ENCODE measurements at places on chromosomes 5 and 9.

- no peak for DNase-seq
These were observed 419.3 kb upstream of the MEF2C start for GRCh38 chr5:89302102-89302891.

DNA sequence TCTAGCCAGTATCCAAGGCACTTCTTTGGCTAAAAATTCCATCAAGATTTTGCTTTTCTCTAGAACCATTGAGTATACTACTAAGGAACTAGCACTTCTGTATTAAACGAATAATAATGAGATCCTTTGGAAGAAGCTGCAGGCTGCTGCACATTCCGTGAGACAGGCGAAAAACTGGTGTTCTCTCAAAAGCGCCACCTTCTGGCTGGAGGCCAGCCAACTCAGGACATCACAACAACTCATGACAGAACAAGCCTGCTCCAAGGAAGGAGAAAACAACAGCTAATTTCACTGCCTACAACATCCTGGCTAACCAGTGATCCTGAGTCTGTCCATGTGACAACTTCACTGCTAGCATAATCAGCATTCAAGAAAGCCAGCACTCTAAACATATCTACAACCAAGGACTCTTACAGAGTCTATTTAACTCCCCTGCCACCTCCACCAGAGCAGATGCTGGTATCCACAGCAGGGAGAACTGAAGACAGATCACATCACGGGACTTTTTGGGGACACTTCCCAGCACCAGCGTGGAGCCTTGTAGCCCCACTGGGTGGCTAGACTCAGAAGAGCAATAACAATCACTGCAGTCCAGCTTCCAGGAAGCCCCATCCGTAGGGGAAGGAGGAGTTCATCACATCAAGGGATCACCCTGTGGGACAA lies 150.5 kb downstream of the YTHDC2 start:
- no peak for DNase-seq

DNA sequence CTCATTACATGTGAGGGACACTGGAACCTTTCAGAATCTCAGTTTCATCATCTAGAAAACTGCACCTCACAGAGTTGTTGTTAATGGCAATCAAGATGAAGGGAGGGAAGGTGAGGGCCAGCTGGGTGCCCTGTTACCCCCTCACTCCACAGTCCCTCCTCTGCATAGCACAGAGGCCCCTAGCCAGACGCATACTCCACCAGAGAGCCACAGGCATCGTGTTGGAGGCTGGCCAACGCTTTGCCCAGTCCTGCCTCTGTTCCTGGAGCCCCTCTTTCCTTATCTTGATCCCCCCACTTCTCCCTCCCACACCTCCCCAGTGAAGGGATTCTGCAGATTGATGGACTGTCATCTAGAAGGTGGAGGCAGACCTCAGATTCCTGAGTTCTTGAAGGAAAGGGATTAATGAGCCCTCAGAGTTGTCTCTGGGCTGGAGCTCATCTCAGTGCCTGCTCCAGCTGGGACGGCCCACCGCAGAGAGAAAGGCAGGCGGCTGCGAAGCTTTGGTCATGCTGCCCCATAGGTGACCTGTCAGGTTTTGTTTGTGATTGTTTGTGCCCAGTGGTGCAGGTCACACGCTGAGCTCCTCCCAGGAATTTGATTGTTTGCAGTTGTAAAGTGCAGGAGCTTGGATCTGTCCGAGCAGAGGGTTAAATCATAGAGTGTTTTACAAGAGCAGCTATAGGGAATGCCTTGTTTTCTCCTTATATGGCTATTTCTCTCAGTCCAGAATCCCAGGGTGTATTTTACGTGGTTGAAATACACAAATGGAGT lies 487.3 kb downstream of the CCDC171 start:
- no peak for DNase-seq

- no peak for DNase-seq
These were observed 87.9 kb downstream of the SLC1A3 start for GRCh38 chr5:36694351-36694750.

DNA sequence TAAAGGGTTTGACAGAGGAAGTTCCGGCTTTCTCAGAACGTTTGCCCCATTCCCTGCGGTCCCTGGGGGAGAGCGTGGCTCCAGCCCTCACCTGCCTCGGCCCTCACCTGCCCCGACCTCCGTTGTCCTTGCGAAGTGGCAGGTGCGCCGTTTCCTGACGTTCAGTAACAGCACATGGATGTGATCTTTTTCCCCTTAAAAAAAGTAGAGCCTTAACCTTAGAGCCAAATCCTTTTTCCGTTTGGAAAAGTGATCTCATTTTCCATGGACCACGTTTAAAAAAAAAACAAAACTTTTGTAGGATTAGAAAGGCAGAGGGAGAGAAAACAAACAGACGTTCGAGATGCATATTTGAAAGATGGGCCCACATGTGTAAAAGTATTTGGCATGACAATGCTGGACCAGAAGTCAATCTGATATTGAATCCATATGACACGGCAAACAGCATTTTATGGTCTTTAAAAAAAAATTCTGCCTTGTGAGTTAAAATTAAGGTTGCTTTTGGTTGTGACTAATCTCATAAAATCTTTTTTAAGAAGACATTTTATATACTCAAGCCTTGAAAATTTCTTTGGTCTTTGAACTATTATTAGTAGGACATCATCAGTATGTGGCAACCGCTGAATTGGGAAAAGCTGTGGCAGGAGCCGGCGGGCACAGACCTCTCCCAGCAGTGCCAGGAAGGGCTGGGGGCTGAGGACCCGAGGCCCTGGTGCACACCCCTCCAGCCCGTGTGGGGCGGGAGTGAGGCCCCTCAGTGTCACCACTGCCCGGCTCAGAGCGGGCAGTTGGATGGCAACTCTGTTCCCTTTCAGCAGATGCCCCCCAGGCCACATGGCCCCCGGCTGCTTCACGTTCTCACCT lies 42.5 kb upstream of the EXOC3 start:
- no peak for DNase-seq

- no peak for DNase-seq
These were observed 382.3 kb upstream of the SLC30A5 start for GRCh38 chr5:68711293-68712200.

DNA sequence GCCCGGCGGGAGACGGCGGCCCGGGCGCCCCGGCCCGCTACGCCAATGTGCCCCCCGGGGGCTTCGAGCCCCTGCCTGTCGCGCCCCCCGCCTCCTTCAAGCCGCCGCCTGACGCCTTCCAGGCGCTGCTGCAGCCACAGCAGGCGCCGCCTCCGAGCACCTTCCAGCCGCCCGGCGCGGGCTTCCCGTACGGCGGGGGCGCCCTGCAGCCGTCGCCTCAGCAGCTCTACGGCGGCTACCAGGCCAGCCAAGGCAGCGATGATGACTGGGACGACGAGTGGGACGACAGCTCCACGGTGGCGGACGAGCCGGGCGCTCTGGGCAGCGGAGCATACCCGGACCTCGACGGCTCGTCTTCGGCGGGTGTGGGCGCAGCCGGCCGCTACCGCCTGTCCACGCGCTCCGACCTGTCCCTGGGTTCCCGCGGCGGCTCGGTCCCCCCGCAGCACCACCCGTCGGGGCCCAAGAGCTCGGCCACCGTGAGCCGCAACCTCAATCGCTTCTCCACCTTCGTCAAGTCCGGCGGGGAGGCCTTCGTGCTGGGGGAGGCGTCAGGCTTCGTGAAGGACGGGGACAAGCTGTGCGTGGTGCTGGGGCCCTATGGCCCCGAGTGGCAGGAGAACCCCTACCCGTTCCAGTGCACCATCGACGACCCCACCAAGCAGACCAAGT lies 723 bp downstream of the SNX18 start:
- peak; percentile 45 for DNase-seq

GRCh38 chr9:107502464-107502863 lies 12.9 kb upstream of the KLF4 start:
- DNase-seq = no peak

DNA sequence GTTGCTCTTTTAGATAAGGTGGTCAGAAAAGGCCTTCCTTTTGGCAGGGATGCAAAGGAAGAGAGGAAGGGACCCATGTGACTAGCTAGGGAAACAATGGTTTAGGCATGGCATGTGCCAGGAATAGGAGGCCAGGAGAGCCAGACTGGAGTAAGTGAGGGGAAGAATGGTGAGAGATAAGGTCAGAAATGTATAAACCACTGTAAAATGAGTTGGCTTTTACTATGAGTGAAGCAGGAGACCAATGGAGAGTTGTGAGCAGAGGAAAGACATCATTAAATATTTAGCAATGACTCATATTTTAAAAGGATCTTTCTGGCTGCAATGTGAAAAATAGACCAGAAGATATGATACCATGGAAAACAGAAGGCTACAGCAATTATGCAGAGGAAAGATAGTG lies 50.9 kb downstream of the AP3B1 start:
- no peak for DNase-seq

- no peak for DNase-seq
These were observed 21.3 kb downstream of the DTWD2 start for GRCh38 chr5:118967059-118967508.

GRCh38 chr5:172835290-172835993 lies 1.4 kb downstream of the ERGIC1 start:
- DNase-seq = no peak

- DNase-seq = no peak
These were observed 403.9 kb downstream of the CDH18 start for GRCh38 chr5:19584131-19584530.

DNA sequence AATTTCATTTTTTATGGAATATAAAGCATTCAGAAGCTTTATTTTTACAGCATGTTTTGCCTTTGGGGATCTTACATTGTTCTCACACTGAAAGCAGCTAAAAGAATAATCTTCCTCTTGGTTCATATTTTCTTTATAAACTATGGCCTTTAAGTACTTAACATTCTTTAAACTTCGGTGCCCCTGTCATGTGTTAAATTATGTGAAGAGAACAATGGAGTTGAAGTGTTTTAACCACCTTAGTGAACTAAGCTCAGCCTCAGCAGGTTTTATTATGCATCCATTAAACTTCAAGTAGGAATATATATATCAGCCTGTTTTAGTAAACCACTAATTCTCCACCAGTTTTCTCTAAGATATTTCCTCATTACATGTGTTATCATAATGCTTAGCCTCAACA lies 371.4 kb upstream of the CDH18 start:
- no peak for DNase-seq

DNA sequence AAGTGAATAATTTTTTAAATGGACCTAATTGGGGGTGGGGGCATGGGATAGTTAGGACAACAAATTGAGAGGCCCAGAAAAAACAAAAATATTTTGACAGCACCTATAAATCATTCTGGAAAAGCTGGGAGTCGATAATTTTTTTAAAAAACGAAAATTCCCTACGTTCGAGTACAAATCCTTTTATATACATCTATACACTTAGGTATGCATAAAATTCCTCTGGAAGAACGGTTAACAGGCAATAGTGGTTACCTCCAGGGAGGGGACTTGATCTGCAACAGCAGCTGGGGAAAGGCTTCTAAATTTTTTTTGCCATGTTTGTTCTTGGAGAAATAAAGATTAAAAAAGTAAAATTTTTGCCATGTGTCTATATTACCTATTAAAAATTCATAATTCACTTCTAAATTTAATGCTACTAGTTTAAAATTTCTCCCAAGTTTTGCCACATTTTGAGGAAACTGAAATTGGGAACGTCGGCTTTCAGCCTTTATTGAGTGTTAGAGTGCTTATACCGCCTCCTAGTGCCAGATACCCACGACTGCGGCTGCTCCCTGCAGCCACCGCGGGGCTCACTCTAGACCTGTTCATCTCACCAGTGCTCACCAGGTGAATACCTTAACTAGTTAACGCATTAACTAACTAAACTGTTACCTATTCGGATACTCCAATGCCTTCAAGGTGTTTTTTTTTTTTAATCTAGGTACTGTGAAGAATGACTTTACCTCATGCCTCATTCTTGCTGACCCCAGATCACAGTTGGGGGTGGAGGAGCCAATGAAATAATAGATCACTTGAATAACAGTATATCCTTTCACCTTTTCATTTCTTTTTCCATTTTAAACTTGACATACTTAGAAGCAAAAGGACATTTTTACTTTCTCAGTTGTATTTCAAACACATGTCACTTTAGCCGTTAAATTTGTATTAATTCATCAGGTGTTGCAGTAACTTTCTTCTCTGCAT lies 1.8 kb upstream of the BHMT start:
- DNase-seq = no peak

GRCh38 chr5:10338686-10339057 lies 14.8 kb upstream of the MARCHF6 start:
- DNase-seq = no peak

DNA sequence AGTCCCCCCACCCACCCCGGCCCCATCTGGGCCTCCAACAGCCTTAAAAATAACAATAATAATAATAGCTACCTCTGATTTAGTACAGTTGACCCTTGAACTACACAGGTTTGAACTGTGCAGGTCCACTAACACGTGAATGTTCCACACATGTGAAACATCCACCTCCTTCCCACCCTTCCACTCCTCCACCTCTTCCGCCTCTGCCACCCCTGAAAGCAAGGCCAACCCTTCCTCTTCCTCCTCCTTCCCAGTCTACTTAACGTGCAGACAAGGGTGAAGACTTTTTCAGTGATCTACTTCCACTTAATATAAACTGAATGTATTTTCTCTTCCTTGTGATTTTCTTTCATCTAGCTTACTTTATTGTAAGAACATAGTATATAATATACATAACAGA lies 10.8 kb downstream of the PDGFRB start:
- no peak for DNase-seq

GRCh38 chr5:88952996-88953643 lies 70.1 kb upstream of the MEF2C start:
- no peak for DNase-seq

GRCh38 chr9:38272710-38273109 lies 119.8 kb upstream of the ALDH1B1 start:
- no peak for DNase-seq

- no peak for DNase-seq
These were observed 84.8 kb downstream of the MVB12B start for GRCh38 chr9:126411225-126411947.

- DNase-seq = no peak
These were observed 120.7 kb upstream of the MVB12B start for GRCh38 chr9:126205845-126206498.

DNA sequence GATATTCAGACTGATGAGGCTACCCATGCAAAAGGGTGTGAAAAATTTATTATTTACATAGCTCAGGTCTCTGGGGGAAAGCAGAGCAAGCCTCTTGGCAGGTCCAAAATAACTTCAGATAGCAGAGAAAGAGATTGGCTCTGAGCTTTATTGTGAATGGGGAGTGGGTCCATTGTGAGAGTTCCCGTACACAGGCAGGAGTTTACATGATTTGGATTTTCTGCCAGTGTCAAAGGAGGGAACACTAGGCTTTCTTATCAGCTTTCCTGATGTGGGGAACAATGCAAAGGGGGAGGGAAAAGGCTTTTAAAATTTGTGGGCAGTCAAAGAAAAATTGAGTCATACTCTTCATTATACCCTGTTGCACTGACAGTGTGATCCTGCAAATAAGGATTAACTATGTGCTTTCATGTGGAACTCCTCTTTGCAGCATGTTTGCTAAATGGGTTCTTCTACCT lies 615.0 kb upstream of the RIOK2 start:
- DNase-seq = no peak

DNA sequence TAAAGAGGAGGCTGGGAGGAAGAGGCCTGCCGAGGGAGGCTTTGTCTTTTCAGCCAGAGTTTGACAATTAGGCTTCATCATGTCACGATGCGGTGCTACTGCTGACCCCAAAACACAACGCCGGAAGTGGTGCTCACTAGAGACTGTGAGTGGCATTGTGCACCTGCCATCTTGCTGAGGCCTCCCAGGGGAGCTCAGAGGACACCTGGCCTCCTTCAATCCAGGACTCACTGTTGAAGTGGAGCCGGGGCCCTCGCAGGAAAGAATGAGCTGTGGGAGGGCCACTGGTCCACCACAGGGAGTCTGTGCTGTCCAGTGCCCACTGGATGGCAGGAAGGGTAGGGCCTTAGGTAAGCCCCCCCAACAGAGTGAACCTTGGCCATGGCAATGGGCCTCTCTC lies 12.7 kb upstream of the SLC25A48 start:
- DNase-seq = no peak

- DNase-seq = no peak
These were observed 128.9 kb upstream of the PTPN3 start for GRCh38 chr9:109627042-109627441.

- DNase-seq = no peak
These were observed 252.9 kb downstream of the MAT2B start for GRCh38 chr5:163758283-163758711.

Data from activated T-helper 9 cell treated with anti-CD3 and anti-CD28 coated beads, Interleukin-2, amount 50 U/mL, for 16 hours (primary cell).